Stomach (tissue), 19 donors: ENCODE measurements at places on chromosomes 11 and 22. TPM values are rescaled to one million over a fixed set of nuclear protein-coding genes. Genes with fewer than 3 reads are reported as not detected.
A peak's percentile ranks its signal among the peaks of the same experiment; 100 is the strongest.

GRCh38 chr11:128318856-128319474 lies 268.4 kb downstream of the ETS1 start:
- no peak for DNase-seq

GRCh38 chr11:131218542-131218941 lies 151.9 kb upstream of the NTM start:
- DNase-seq, result no peak

DNA sequence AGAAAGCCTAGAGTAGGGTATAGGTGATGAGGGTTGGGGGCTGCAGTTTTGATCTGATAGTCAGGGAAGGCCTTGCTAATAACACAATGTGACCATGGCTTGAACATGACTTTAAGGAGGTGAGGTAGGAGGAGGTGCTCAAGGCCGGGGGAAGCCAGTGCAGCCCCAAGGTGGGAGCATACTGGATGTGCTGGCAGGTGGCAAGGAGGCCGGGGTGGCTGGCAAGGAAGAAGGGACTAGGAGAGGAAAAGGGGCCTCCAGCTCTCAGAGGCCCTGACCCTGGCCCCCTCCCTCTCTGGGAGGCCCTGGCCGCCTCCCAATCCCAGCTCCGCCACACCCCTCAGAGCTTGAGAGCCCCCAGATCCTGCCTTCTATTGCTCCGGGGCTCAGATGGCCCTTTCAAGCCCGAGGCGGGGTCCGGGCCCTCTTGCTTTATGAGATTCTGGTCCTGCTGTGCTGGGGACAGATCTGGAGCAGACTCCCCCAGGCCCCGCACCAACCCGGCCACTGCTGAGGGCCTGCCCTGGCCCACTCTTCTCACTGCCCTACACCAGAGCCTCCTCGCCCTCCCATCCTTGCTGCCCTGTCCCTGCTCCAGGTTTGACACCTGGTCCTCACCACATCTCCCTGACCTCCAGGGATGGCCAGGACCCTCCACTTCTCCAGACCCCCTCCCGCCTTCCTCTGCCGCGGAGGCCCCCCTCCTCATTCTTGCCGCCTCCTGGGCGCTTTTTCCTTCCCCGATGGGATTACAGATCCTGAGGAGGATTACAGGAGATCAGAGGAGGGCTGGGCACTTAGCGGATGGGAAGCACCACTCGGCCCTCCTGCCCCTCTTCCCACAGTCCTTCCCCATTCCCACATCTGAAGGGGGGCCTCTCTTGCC lies 1.8 kb downstream of the PITPNM1 start:
- no peak for DNase-seq

DNA sequence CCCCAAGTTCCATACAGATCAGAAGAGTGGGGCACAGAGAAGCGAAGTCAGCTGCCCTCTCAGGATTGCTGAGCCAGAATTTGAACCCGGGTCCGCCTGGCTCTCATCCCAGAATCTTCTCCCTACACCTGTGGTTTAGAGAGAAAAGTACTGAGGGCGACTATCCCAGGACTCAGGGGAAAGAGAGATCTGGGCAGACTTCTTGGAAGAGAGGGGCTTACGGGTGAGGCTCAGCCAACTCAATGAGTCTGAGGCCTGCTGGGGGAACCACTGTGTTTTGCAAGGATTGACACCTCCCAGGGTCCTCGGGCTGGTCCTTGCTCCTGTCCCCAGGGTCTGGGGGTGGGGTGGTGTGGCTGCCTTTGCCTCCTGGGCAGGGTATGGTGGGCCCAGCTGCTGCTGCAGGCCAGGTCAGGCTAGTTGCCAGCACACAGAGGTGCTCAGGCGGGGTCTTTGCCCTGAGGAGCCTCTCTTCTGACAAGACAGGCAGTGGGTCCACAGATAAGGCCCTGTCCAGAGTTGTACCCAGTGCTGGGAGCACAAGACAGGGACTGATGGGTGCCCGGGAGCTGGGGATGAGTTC lies 1.2 kb downstream of the CAPN5 start:
- DNase-seq, result no peak

GRCh38 chr11:113874581-113875233 lies 665 bp downstream of the USP28 start:
- DNase-seq, result no peak

- DNase-seq, result no peak
These were observed 6.5 kb upstream of the MFNG start for GRCh38 chr22:37492428-37493344.

DNA sequence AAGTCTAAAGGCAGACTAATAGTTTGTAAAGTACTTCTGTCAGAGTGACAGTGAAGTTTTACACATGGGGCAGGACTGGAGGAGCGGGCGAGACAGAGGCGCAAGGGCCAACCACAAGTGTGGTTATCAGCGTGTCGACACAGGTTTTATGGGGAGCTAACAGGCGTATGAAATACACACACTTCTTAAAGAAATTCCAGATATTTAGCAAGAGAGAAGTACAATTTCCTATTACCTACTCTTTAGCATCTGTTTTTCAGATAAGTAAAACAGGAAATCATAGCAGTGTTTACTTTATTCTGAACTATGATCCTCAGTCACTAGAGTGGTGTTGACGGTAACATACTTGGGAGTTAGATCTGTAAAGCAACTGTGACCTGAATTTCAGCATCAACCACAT lies 22.5 kb downstream of the VSIG10L2 start:
- peak; percentile 28 for DNase-seq

GRCh38 chr11:10457901-10458300 lies 2.8 kb downstream of the AMPD3 start:
- DNase-seq, result no peak

DNA sequence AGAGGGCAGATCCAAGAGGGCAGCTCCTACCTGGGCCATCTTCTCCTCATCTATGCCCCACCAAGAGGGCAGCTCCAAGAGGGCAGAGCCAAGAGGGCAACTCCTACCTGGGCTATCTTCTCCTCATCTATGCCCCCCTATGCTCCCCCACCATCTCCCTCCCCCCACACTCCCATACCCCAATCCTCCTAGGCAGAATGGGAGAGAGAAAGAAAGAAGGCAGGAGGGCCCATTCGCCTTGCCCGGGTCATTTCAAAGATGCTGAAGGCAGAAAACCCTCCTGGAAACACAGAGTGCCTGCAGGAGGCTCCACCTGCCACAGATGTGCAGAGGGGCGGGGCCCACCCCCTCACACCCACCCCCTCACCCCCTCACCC lies 78.5 kb downstream of the BUD13 start:
- DNase-seq, result no peak

- DNase-seq, result no peak
These were observed 46.5 kb upstream of the FIBIN start for GRCh38 chr11:26947379-26947844.

- peak; percentile 54 for DNase-seq
These were observed 3.7 kb downstream of the SLC39A13 start for GRCh38 chr11:47411884-47412746.

DNA sequence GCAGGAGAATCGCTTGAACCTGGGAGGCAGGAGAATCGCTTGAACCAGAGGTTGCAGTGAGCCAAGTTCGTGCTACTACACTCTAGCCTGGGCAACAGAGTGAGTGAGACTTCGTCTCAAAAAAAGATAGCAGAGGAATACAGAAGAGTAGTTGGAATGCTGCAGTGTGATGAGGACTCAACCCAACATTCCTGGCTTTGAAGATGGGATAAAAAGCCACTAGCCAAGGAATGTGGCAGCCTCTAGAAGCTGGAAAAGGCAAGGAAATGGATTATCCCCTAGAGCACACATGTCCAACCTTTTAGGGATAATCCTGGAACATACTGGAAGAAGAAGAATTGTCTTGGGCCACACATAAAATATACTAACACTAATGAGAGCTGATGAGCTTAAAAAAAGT lies 13.9 kb downstream of the SLC25A17 start:
- no peak for DNase-seq

DNA sequence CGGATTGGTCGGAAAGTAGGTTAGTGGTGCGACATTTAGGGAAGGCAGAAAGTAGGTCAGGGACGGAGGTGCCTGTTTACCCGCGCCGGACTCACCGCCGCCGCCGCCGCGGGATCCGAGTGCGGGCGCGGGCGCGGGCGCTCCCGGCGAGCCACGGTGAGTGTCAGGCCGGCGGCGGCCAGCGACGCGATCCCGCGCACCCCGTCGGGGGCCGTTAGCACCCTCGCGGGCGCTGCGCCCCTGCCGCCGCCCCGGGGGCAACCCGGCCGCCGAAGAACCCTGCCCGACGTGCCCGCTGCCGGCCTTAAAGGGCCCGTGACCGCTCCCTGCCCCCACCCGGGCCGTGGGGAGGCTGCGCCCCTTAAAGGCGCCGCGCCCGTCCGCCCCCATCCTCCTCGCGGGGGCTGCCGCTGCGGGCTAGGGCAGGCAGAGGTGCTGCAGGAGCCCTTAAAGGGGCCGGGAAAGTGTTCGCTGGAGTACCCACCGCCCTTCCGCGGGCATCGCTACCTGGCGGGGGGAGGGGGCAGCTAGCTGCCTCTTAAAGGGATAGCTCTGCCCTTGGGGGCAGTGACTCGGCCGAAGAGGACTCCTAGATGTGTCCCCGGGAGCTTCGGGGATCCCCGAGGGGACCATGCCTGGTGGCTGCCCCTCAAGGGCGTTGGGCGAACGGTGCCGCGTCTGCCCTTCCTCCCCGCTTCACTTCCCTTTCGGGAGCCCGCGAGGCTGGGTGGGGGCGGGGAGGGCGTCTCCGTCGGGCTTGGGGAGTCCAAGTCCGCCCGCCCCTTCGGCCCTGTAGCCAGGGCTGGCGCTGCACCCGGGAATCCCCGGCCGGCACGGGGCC lies at the start of gene BMAL1:
Gene BMAL1, plus strand, starts transcription at position 23 of the 841 bp plus-strand sequence. CDS start 76,519 bp downstream, outside the sequence.
- DNase-seq, result peak; percentile 57

DNA sequence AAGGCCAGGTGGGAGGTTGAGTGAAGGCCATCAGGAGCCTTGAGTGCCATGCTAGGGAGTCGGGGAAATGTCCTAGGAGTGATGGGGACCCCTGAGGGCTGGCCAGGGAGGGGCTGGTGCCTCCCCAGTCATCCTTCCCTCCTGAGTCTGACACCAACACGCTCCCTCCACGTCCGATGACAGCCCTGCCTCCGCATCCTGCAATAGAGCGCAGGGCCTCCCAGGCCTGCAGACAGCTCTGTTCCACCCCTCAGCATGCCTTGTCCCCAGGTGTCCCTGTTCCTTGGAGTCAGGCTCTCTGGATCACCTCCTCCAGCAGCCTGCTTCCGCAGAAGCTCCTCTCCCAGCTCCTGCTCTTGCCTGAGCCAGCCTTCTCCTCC lies 3.1 kb downstream of the RAC2 start:
- no peak for DNase-seq

DNA sequence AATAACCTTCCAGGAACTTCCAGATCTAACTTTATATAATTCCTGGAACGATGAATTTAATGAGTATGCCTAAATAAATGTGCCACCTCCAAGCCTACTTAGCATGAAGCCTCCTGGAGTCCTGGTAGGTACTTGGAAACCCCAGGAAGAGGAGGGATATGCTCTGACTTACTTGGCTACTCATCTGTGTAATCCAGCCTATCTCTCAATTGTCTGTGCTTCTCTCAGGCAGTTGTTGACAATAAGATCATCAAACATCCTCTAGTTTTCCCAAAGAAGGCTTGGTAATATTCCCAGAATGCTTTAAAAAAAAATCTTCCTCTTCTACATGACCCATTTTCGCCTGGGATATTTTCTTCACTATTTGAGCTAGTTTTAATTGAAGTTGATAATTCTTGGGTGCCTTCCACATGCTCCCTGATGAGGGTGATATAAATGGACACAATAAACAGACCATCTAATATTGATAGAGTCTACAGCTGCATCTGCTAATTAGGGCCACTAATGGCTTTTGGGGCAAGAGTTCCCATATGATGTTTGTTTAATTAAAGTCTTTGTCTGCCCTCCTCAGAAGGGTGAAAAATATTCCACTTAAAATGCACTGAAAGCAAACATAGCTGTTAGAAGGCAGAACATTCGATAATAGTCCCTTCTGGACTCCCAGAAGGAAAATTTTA lies 75.5 kb upstream of the RAB38 start:
- DNase-seq, result peak; percentile 29

DNA sequence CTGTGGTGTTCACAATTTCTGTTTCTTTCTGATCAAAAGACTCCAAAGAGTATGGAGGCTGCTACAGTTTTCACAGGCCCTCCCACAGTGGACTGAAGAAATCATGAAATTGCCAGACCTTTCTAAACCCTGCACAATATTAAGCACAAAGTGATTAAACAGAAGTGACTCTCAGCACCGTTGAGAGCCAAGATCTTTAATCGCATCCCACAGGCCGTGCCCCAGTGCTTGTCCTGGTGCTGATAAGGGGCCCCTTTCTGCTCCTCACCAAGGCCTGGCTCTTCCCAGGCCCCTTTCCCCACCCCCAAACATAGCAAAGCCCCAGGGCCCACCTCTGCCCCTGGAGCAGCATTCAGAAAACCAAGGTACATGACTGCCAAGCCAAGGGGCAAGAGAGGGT lies 57.4 kb upstream of the BMAL1 start:
- no peak for DNase-seq

DNA sequence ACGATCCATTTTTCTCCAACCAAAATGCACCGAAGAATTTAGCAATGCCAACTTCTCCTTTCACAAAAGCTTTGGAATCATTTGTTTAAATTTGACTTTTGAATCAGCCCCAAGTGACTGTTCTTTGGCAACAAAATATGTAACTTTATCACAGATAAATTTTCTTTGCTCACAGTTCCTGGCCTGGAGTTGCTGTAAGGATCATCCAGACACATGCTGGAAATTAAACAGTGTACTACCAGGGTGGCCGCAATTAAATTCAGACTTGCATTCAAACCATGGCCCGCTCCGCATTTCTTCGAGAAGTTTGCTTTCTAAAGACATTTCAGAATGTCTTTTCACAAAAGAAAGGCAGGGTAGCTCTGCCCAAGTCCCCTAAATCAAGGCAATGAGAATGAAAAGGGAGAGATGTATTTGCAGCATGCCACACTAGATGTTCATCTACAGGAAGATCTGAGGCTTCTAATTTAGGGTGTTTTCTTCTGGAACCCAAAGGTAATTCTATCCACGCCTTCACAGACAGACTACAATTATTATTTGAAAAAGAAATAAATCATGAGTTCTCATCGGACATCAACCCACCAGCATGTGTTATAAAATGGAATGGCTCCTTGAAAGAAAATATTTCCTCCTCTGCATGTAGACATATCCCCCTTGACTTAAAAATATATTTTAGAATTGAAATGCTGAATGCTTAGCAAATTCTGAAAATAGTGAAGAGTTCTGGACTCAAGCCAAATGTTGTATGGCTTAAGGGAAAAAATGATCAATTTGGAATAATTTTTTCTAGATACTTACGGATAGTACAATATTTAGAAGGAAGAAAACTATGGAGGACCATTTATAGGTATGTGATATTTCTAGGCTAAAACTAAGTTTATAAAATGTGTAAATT lies 189.7 kb upstream of the BLID start:
- DNase-seq, result peak; percentile 38

The BIRC3 gene
- 18.1 TPM for total RNA-seq

The DSCAML1 gene
- 1.1 TPM for total RNA-seq

The TIMP3 gene
- total RNA-seq, result 103 TPM

The ADM gene
- total RNA-seq, result 69.0 TPM

The TST gene
- total RNA-seq, result 709 TPM

The DDI1 gene
- total RNA-seq, result not detected

The MYO18B gene
- total RNA-seq, result 1.4 TPM

The ANO9 gene
- 5.7 TPM for total RNA-seq

The SCARF2 gene
- total RNA-seq, result 15.8 TPM

The MYBPC3 gene
- 15.6 TPM for total RNA-seq

The GLB1L3 gene
- total RNA-seq, result not detected
